AG20443 (cell line): ENCODE measurements at places on chromosomes 7 and 10.

DNA sequence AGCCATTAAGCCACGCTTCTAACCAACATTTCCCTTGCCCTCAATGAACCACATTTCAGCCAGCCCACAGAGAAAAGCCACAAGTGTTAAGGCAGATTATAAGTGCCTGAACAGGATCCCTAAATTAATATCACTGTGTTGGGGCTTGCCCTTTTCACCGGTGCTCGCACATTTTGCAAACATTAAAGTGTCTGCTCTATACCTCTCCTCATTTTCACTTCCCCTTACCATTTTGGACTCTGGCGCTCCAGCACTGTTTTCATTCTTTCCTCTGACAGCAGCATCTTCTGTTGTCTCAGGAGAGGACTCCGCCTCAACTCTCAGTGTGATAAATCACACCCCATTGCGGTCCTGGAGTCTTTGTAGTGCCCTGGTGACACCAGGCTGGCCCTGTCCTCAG is 274.2 kb downstream of the BAMBI start:
- DNase-seq = no peak

DNA sequence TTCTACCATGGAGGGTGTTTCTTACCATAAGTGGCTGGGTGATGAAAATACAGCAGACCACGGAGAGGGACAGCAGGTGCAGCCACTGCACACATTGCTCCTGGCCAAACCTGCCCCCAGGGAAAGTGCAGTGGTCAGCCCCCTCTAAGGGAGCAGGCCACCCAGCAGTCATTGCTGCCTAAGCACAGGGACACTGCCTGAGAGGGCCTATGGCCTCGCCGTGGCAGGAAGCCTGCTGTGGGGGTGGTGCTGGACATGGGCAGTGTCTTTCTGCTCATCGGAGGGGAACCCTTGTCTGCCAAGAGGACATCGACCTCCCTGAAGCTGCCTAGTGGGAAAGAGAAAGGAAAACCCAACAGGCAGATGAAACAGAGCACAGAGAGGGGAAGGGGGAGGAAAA is 118.3 kb downstream of the PKD1L1 start:
- no peak for DNase-seq

GRCh38 chr10:44873160-44873559 is 38.0 kb upstream of the TMEM72 start:
- DNase-seq = no peak

DNA sequence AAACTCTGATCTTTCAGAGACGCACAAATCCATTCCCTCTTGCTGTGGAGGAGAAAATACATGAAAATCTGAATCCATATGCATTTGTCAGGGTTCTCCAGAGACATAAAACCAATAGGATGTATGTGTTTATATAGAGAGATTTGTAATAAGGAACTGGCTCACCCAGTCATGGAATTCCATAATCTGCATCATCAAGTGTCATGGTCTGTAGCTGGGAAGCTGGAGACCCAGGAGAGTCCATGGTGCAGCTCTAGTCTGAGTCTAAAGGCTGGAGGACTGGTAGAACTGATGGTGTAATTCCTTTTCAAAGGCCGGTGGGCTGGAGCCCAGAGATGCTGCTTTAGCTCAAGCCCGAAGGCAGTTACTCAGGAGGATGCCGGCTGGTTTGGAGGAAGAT is 134.0 kb downstream of the TCF7L2 start:
- DNase-seq = no peak
